Renal pelvis (tissue), 12 donors: ENCODE measurements at places on chromosomes 2 and 18. TPM values are rescaled to one million over a fixed set of nuclear protein-coding genes. Genes with fewer than 3 reads are reported as not detected.

The SERPINB10 gene
- 0.04 TPM for polyA plus RNA-seq

The TXNDC2 gene
- 0.07 TPM for polyA plus RNA-seq

The C2orf72 gene
- polyA plus RNA-seq: 3.6 TPM

The CCDC141 gene
- polyA plus RNA-seq: 0.12 TPM

- no peak for DNase-seq
Observed at GRCh38 chr2:23924589-23925359, 2.1 kb downstream of the ATAD2B start.

DNA sequence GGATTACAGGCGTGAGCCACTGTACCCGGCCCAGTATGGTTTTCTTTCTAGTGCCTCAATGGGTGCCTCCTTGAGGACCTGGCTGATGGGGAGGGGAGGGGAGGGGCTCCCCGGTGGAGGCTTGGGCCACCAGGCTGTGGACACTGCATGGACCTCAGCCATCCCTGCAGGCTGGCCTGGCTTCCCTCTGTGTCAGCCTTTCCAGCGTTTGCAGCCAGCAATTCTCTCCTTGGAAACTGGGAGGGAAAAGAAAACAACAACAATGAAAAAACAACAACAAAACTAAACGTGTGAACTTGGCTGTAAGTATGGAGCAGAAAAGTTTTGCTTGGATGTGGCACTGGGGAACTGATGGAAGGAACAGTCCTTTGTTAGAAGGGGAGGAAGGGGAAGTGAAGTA is 159.3 kb downstream of the GLI2 start:
- no peak for DNase-seq

DNA sequence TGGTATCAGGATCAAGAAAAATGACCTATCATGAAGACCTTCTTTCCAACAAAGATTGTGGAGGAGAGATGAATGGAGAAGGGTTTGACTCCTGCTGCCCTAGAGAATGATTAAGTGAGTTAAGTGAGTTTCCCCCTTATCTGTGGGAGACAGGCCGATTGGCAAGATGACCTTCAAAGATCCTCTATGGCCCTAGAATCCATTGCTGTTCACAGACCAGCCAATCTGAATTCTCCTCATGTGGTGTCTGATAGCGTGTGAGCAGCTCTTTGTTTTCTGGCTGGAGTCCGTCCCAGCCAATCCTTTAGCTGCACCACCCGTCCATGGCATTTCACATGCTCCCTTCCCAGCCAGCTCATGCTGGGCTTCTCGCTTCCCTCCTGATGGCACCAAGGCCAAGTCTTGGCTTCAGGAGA is 79.4 kb downstream of the MARCHF4 start:
- DNase-seq: no peak

DNA sequence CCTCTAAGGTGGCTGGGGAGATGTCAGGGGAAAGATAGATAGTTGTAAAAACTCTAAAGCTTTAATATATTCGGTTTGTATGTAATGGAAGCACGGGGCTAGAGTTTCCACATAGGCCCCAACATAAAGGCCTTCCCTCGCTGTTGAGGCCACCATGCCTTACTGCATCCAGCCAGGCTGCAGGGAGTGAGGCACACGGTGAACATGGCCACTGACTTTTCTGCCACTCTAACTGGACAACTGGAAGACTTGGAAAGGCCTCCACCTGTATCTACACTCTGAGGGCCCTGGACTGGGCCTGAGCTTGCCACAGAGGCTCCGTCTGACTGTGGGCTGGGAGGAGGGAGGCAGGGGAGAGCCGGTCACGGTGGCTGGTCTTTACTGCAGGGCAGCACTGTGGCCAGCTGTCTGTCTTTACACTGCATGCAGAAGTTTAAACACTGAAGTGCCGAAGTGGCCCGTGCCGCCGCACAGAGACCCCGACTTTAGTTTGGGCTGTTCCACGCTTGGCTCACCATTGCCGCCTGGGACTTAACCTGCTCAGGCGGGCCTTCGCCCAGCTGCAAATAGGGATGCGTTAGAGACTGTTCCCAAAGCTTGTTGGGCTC is 66.7 kb downstream of the EMILIN2 start:
- DNase-seq: no peak

DNA sequence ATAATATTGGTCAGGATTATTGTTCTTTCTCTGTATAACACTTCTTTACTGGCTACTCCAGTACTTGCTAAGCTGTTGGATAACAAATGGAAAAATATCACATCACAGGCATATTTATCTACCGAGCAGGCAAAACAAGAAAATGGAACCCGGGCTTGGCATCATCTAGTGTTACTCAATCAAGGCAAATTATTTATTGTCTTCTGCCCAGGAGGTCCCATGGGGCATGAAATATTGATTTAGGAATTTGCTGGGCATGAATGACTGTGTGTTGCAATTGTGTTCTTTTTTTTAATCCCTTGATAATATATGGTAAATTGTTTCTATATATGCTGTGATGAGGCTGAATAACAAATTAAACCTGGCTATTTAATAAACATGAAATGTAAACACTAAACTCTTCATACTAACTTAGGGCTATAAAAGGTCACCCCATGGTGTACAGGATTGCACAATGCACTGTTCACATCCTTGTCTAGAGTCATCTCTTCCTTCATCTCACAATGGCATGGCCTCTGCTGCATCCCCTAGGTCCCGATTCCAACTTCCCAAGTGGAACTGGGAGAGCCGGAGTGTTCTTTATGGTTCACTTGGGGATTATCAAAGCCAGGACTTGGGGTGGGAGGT is 2.2 kb upstream of the PARD3B start:
- no peak for DNase-seq

- no peak for DNase-seq
Observed at GRCh38 chr18:30081122-30081521, 961.4 kb downstream of the DSC3 start.

DNA sequence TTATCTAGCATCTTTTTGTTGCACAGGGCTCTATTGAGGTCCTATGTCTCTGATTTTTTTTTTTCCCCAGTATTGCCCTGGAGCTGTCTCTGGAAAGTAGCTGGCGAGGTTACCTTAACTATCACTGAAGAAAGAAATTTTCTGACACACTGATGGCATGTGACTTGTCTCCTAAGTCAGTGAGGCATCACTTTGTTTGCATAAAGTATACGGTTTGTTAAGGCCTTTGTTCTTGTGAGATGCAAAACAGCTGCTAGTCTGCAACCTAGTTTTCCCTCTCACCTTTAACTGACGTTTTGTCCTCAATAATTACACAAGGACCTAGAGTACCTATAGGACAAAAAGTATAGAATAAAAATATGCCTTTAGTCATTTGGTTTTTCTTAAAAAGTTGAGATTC is 41.8 kb downstream of the UBXN4 start:
- DNase-seq: peak; percentile 11

GRCh38 chr2:236311286-236311685 is 47.1 kb upstream of the ASB18 start:
- DNase-seq: no peak
